ENCODE measurements at places on chromosomes 5 and 9.

GRCh38 chr9:133693116-133693515 lies 45.0 kb downstream of the SARDH start:
- DNase-seq: no peak

GRCh38 chr5:1495525-1495897 lies 28.2 kb downstream of the LPCAT1 start:
- DNase-seq: no peak

DNA sequence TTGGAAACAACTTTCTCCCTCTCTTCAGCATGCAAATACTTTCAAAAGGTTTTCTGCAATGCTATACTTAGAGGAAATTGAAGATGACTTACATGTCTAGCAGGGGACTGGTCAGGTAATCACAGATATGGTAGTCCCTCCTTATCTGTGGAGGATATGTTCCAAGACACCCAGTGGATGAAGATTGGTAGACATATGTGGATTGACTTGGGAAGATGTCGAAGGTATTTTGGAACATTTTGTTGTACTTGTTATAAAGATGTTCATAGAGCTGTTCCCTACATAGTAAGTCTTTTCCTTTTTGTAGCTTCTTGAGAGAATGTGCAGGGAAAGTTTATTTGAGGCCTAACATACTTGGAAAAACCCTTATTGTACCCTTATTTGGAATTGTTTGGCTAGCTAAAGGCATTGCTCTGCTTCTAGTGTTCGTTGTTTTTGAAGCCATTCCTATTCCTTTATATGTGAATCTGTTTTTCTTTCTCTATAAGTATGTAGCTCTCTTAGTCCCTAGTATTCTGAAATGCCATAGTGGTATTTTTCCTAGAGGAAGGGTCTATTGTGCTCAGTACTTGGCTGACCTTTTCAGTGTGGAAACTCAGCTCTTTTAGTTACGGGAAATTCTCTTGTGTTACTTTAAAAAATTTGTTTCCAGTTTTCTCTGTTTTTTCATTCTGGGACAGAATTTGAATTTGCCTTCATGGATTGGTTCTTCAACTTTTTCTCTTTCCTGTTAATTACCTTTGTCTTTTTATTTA lies 25.7 kb downstream of the GPR151 start:
- DNase-seq: no peak

DNA sequence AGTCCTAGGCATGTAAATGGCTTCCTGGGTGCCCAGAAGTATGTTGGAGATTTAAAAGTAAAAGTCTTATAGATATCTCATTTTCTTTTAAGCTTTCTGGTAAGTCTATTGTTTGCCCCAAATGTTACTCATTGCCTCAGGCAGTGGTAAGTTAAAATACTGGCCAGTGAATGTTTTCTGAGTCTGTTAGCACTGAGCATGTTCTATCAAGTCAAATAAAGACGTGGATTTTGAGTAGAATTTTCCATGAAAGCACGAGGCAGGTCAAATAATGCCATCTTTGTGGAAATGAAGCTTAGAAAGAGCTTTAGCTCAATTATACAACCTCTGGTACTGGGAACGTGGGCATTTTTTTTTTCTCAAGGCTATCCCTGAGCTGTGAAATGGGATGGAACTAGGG lies 651.3 kb upstream of the ACO1 start:
- no peak for DNase-seq

DNA sequence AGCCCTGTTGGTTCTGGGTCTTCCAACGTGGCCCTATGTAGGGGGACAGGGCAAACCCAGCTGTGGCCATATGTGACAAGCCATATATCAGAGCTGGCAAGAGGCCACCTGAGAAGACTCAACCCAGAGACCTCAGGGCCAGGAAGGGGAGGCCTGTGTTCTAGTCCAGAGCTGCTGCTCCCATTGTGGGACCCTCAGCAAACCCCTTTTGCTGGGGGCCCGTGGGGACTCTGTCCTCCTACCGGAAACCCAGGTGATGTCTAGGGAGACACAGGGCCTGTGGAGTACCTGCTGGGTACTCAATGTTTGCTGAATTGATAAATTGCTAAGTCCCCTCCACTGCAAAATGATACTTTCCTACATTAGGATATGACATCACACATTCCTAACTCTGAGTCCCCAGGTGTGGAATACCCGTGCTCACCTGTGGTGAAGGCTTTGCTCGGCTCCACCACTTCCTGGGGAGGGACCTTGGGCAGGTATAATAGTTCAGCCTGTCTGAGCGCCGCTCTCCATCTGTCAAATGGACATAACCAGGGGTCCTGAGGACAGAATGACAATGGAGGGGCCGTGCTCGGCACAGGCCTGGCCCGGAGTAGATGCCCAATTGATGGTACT lies 38.4 kb upstream of the ASS1 start:
- no peak for DNase-seq

DNA sequence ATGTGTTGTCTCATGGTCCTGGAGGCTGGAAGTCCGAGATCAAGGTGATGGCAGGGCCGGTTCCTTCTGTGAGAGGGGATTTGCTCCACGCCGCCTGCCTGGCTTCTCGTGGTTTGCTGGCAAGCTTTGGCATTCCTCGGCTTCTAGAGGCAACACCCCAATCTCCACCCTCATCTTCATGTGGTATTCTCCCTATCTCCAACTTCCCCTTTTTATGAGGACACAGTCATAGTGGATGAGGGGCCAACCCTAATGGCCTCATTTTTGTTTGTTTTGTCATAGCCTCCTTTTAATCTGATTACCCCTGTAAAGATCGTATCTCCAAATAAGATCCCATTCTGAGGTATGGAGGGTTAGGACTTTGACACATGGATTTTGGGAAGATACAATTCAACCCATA lies 41.7 kb upstream of the CLK4 start:
- no peak for DNase-seq

GRCh38 chr9:38355517-38356120 lies 36.9 kb upstream of the ALDH1B1 start:
- no peak for DNase-seq

GRCh38 chr9:116868201-116868600 lies 181.1 kb downstream of the TRIM32 start:
- DNase-seq: no peak
